HT1080 (cell line): ENCODE measurements at places on chromosomes 6 and 20. TPM values are rescaled to one million over a fixed set of nuclear protein-coding genes. Genes with fewer than 3 reads are reported as not detected.
A peak's percentile ranks its signal among the peaks of the same experiment; 100 is the strongest.

DNA sequence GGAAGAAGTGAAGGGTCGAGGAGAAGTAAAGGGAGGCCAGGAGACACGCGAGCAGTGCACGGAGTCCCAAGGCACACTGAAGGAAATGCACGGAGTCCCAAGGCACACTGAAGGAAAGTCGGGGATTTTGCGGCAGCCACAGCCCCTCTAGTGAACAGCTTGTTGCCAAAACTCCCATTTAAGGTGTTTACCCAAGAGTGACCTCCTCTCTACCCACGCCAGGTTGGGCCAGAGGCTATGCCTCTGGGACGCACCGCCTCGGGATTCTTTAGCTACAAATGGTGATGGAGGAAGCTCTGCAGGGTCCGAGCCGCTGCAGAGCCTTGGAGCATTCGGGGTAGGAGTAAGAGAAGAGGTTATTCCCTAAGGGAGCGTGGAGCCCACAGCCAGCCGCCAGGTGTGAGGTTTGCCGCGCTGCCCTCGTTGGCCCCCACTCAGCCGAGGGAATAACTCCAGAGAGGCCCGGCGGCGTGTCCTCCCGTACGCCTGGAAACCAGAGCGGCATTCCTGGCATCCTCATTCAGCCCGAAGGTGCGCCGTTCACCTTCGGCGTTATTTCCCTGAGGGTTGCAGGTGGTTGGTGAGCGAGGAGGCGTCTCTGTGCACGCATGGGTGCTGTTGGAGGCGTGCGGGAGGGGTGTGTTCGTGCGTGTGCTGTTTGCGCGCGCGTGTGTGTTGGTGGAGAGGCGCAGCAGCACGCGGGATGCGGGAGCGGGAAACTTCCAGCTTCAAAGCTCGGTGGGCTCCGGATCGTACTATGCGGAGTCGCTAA, 3.4 kb upstream of the MAFB start:
- no peak for DNase-seq

DNA sequence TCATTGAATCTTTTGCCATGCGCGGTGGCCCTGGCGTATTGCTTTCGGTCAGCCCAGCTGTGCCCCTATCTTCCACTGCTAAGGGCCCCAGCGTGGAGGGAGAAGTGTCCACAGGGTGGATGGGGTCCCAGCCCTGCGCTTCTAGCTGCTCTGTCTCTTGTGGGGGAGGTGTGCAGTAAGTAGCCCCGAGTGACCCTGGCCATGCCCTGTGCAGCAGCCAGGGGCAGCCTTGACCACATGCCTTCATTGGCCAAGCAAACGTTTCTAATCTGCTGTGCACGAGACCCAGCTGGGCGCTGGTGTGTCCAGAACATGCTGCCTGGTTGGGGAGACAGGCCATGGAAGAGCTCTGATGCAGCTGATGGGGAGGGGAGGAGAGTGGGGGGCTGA, 13.6 kb downstream of the TMEM181 start:
- no peak for DNase-seq

Gene TFAP2B
- total RNA-seq, result not detected in 2 replicates

- peak; percentile 38 for DNase-seq
These were observed 5.2 kb downstream of the INSM1 start for GRCh38 chr20:20373091-20373571.

Gene ENPP5
- not detected in 2 replicates for total RNA-seq

Gene MTFR2
- total RNA-seq, result 3.9 and 4.0 TPM in 2 replicates

Gene TBC1D22B
- total RNA-seq, result 5.1 and 8.3 TPM in 2 replicates

DNA sequence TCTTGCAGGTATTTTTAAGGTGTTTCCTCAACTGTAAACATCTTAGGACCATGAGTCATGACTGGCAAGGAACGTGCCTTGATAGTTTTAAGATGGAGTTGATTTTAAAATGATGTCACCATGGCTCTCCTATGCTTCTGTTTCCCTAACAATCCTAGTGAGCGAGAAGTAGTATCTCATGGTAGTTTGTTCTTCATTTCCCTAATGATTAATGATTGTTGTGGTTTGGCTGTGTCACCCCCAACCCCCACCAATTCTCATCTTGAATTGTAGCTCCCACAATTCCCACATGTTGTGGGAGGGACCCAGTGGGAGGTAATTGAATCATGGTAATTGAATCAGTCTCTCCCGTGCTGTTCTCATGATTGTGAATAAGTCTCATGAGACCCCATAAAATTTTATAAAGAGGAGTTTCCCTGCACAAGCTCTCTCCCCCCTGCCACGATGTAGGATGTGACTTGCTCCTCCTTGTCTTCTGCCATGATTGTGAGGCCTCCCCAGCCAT, 16.8 kb upstream of the BNIP5 start:
- no peak for DNase-seq

- DNase-seq, result no peak
These were observed 60.7 kb downstream of the CEBPB start for GRCh38 chr20:50251383-50251748.

DNA sequence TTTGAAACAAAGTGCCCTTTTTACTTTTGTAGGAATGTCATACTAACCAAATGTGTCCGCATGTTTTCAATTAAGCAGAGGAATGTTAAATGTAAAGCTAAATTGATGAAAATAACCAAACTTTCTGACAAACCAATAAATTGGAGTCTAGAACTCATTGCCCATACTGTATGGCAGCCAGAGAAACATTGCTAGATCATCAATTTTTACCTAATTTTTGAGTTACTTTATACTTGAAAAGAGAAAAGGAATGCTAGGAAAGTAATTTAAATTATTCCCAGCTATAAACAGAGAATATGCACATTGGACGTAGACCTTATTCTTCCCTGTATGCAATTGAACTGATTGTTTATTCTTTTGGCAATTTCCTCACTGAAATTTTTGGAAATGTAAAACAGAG, 44.4 kb downstream of the RPS12 start:
- no peak for DNase-seq

DNA sequence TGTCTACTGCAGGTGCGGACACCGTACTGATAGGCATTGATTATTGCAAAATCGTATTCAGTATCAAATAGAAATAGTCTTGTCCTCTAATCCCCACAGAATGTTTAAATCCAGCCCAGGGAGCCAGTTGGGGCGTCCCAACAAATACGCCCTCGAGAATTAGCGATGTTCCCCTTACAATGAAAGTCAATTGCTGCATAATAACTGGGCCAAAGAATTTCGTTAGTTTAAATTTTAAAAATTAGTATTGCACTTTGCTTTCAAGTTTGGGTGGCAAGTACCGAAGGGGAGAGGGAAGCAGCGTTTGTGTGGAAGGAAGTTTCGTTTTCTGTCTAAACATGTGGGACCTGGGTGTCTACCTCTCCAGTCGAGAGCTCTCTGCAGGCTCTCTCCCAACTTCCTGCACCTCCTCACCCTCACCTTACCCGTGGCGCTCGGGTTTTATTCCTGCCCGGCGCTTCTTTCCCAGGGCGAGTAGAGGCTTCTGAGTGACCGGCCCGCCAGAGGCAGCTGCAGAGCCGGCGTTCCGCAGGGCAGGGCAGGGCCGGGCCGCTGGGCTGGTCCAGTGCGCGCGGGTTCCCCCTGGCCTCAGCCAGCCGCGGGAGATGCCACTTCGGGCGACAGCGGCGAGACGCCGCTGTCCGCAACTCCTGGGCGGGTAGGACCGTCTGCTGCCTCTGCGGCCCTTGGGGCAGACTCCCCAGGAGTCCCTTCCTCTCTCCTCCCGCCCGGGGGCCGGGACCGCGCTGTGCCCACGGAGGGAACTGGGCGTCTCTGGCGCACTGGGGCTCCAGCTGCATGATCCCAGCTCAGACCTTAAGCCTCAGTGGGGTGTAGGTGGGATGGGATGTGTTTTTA, 862 bp upstream of the TFAP2C start:
- DNase-seq, result no peak

Gene DEF6
- total RNA-seq, result 8.9 and 9.1 TPM in 2 replicates

Gene TINAG
- not detected in 2 replicates for total RNA-seq

Gene SLA2
- total RNA-seq, result not detected in 2 replicates

DNA sequence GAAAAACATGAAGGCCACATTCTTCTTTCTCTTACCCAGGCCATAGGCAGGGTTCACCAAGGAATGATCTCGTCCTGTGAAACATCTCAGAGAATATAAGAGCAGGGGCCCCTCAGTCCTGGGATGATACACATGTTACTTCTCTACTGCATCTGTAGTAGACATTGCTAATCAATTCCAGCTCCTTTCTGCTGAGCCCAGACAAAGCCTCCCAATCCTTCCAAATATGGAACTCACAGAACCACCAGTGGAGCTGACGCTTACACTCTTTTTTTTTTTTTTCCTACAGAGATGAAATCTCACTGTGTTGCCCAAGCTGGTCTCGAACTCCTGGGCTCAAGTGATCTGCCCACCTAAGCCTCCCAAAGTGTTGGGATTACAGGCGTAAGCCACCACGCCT, 9.1 kb downstream of the SNTA1 start:
- DNase-seq, result no peak

Gene BACH2
- total RNA-seq, result 0.30 and 0.87 TPM in 2 replicates

GRCh38 chr6:27178407-27178730, 69.1 kb upstream of the PRSS16 start:
- DNase-seq, result no peak

DNA sequence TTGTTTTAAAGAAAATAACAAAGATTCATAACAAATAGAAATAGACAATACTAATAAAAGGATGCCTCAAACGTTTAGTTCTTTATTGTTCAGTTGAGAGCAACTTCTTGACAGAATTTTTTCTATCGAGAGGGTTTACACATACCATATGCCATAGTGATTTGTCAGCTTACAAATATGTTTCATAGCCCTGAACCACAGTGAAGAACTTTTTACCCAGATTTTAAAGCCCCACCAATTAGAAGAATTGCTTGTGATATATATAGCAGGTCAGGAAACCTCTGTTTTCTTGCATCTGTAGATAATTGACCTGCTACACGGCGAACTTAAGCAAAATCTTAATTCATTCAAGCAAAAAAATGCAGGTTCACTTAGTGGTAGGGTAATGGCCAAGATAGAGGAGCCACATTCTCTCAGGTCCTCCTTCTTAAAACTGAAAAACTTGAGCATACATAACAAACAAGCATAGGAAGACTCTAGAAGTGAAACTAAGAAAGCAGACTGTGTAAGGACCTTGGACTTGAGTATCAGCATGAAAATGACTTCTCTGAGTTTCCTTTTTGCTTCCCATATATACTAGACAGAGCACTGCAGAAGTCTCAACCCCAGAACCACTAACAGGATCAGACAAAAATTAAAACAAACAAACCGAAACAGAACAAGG, 39.5 kb downstream of the CRISP1 start:
- DNase-seq, result peak; percentile 7

- DNase-seq, result no peak
These were observed 13.6 kb downstream of the SERPINB6 start for GRCh38 chr6:2957696-2958330.

DNA sequence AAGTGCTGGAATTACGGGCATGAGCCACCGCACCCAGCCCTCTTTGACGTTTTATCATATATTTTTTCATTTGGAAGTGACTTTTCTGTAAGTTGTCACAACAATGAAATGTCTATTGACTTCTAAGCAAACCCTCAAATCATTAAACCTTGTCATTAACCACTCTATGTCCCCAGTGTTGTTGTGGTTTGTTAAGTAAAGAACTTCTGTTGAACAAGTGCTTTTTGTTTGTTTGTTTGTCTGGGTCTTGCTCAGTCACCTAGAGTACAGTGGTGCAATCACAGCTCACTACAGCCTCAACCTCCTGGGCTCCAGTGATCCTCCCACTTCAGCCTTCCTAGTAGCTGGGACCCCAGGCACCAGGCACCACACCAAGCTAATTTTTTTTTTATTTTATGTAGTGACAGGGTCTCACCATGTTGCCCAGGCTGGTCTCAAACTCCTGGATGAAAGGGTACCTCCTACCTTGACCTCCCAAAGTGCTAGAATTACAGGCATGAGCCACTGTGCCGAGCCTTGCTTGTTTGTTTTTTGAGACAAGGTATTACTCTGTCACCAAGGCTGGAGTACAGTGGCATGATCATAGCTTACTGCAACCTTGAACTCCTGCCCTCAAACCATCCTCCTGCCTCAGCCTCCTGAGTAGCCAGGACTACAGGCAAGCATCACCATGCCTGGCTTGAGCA, 57.6 kb upstream of the LOC128125822 start:
- DNase-seq, result no peak

Gene PAX1
- total RNA-seq, result not detected in 2 replicates

- peak; percentile 5 for DNase-seq
These were observed 424.2 kb upstream of the SLC35B3 start for GRCh38 chr6:8859501-8859900.

- DNase-seq, result no peak
These were observed 42.7 kb upstream of the ZNF831 start for GRCh38 chr20:59120919-59121318.

Gene IP6K3
- total RNA-seq, result not detected in 2 replicates

- no peak for DNase-seq
These were observed 231.4 kb downstream of the TMEM242 start for GRCh38 chr6:157091856-157092460.

Gene ARMC12
- total RNA-seq, result not detected in 2 replicates

GRCh38 chr6:23174781-23175361, 605.5 kb downstream of the HDGFL1 start:
- DNase-seq, result peak; percentile 84

Gene SLC4A11
- total RNA-seq, result 1.1 and 1.7 TPM in 2 replicates

- no peak for DNase-seq
These were observed 68.5 kb downstream of the PRPH2 start for GRCh38 chr6:42653851-42654250.

DNA sequence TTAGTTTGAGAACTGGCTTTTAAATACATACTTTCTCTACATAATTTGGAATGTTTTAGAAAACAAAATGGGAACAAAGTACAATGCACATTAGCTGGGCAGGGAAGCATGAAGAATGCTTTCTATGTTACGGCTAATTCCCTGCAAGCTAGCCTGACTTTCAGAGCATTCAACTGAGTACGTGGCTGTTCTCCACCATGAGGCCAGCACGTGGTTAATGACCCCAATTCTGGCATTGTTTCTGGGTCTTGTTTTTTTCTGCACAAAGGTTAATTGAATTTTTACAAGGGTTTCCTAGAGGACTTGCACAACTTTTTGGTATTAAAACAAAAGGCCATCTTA, 208.6 kb upstream of the AGPAT4 start:
- DNase-seq, result no peak

Gene C6orf52
- total RNA-seq, result 1.9 and 2.9 TPM in 2 replicates

GRCh38 chr6:126873351-126873750, 245.1 kb upstream of the RSPO3 start:
- no peak for DNase-seq

Gene CALHM4
- 0.07 TPM in 1 of 2 replicates, not detected in the other for total RNA-seq

- DNase-seq, result no peak
These were observed 57.9 kb downstream of the SESN1 start for GRCh38 chr6:109036574-109037294.
